Caudate nucleus (tissue), 63 donors: ENCODE measurements at places on chromosomes 4 and X.

GRCh38 chrX:826448-826847 lies 195.9 kb downstream of the SHOX start:
- no peak for DNase-seq

DNA sequence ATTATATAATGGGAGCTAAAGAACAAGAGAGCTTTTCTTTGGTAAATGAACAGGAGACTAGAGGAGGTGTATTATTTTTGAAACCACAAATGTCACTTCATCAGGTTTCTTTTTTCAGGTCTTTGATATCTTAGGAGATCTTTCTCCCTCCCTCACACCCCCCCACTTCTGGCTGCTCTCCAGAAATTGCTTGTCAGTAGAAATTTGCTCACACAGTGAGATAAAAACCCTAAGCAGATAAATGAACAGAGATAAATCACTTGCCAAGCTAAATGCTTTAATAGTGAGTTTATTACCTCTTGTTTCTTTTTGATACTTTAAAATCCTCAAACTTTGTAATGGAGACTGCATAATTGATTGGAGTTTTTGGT lies 421.2 kb upstream of the TENM3 start:
- DNase-seq = no peak

DNA sequence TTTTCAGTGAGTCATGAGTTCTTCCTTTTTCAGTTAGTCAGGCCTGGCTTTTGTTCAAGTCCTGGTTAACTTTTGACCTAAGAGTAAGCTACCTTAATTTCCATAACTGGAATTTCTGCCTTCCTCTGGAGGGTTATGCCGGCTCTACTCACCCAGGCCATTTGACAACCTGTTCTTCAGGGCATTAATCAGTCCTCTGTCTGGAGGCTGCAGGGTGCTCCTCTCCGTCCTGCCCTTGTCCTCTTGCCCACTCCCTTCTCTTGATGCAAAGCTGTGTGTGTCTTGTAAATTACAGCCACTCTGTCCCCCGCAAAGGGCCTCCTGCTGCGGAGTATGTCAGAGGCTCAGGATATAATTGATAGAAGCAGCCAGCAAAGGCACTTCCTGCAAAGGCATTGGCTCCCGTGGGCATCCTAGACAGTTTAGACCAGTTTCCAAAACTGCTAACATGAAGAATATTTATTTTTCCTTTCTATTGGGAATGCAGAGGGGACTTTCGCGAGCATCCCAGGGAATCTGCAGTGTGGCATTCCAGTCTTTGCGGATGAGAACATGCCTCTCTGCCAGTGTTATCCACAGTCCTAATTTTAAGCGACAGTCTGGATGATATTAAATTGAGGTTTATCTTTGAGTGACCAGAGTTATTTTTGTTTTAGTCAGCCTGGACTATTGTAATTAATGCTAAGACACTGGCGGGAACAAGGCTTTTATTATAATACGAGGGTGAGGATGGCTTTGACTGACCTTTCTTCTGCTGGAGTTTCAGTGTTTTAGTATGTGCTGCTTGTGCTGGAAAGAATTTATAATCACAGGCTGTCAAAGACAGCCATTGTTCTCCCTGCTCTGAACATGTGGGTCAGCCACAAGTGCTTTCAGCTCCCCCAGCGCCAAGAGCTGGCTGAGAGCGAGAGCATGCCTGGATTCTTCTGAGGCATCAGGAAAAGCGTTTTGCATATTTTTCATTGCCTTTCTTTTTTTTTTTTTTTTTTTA lies 74.2 kb downstream of the LIMCH1 start:
- DNase-seq = no peak

GRCh38 chr4:52825460-52826090 lies 36.5 kb upstream of the RASL11B start:
- no peak for DNase-seq

DNA sequence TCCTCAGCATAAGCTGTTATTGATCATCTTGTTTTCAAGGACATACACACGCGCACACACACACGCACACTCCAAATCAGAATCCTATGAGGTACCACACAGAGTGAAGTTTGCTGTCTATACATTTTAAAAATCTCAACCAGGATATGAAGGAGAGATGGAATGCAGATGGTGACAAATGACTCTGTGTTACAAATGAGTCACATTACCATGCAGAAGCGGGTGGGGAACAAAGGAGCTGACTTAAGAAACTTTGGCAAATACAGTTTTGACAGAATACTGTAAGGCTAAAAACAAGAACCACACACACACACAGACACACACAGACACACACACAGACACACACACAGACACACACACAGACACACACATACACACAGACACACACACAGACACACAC lies 81.7 kb downstream of the RELL1 start:
- DNase-seq = no peak

DNA sequence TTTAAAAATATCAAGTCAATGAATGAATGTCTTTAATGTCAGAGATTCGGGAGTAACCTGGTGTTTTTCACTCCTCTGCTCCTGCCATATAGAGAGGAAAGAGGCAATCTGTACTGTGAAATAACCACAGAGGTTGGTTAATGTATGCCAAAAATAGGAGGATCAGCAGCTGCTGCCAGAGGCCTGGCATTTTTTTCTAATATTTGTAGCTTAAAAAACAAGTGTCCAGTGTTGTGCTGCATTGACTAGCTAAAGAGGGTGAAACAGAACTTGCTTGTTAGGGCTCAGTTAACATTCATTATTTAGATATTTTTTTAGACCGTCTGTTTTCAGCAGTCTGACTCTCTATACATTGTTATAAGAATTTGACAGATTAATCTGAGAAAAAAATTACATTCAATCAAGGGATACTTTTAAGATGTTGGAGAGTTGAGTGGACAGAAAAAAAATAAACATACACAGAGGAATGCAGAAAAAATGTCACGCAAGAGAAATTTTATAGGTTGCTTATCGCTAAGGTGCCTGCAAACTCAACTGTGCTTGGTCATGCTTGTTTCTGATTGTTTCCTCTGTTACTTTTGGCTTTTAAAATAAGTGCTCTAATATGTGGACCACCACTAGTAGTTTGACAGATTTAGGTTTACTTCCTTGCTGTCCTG lies 392.3 kb upstream of the GALNT7 start:
- no peak for DNase-seq

DNA sequence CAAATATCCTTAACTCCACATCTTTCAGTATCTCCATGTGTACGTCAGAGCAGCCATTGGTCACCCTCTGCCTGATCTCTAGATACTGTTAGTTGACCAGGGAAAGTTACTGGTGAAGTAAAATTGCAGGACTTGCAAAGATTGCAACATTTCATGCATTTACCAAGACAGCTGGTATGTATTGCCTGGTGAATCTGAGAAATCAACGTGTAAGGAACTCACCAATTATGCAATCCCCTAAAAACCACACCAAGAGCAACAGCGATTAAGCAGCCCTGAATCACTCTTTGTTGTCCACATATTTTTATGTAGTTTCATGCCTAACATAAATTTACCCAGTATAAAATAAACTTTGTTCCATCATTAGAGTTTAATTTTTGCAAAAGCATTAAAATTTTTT lies 271.2 kb downstream of the NLGN4X start:
- DNase-seq = no peak

GRCh38 chr4:111214371-111214770 lies 591.5 kb upstream of the PITX2 start:
- DNase-seq = no peak

DNA sequence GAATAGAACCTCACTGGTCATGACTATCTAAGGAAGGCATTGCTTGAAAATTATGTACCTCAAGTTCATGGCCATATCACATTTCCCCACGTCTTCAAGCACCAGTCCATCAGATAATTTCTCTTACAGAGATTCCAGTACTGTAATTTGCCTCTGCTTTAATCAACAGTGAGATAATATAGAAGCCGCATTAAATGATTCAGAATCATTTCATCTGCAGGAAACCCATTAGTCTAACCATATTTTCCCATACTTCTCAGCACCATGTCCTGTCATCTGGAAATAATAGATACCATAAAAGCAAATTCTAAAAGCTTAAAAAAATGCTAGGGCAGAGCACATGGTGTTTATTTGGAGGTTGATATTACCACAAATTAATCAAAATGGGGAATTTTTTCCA lies 310.3 kb upstream of the SLIT2 start:
- DNase-seq = no peak

GRCh38 chr4:114603497-114603896 lies 4.9 kb downstream of the UGT8 start:
- DNase-seq = no peak

- DNase-seq = no peak
These were observed 100.3 kb upstream of the FAT1 start for GRCh38 chr4:186823989-186824388.

GRCh38 chr4:29560452-29560851 lies 1159.7 kb upstream of the PCDH7 start:
- no peak for DNase-seq

GRCh38 chr4:142322996-142323395 lies 523.1 kb downstream of the INPP4B start:
- DNase-seq = no peak

GRCh38 chr4:177323416-177323815 lies 13.7 kb downstream of the NEIL3 start:
- no peak for DNase-seq

GRCh38 chr4:41640906-41641305 lies 102.9 kb downstream of the LIMCH1 start:
- DNase-seq = no peak

DNA sequence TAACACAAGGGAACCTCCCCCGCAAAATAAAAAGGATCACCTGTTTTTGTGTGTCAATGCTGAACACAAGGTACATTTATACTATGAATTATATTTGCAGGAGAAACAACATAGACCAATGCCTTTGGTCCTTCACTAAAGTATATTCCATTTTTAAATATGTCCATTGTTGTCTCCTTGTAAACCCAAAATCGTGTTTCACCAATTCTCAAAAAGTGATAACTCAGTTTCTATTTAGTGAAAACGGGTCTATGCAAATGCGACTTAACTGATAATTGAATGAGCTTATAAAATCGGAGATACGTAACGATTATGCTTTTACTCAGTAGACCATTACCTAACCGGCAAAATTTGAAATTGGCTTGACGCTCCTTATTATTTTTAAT lies 2.1 kb downstream of the BRWD3 start:
- no peak for DNase-seq

- no peak for DNase-seq
These were observed 10.6 kb upstream of the SHOX start for GRCh38 chrX:619812-620531.

- DNase-seq = no peak
These were observed 548.7 kb downstream of the DACH2 start for GRCh38 chrX:86696951-86697350.

GRCh38 chr4:3183008-3183407 lies 66.0 kb upstream of the MSANTD1 start:
- no peak for DNase-seq

DNA sequence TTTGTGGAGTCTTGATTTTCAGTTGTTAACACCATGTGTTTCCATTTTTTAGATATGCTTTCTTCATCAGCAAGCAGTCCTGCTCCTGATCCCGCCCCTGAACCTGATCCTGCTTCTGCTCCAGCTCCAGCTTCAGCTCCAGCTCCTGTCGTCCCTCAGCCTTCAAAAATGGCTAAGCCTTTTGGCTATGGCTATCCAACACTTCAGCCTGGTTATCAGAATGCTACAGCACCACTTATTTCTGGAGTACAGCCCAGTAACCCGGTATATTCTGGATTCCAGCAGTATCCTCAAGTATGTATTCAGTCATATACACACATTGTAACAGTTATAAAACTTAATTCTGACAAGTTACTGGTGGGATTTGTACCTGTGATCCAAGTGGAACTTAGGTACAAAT lies 60.9 kb downstream of the SEC24B start:
- DNase-seq = no peak

GRCh38 chr4:10809905-10810304 lies 125.3 kb upstream of the CLNK start:
- no peak for DNase-seq

- no peak for DNase-seq
These were observed 35.0 kb downstream of the NUDT11 start for GRCh38 chrX:51461053-51462044.

DNA sequence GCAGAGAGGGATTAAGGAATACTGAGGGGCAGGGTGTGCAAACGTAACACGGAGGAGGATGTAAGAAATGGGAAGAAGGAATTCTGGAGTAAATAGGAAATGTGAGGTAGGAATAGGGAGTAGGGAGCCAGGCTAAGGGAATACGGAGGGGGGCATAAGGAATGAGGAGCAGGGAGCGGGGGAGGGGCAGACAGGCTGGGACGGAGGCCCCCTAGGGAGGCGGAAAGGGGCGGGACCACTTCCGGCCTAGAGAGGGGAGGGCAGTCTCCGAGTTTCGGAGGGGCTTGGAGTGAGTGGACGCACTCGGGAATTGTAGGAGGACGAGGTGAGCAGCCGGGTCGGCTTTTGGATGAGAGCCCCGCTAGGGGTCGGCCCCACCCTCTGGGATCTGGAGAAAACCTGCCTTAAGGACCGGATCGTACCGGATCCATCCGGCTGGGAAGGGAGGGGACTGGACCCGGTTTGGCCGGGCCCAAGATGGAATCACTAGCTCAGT lies 612 bp downstream of the MAGED2 start:
- peak; percentile 53 for DNase-seq

DNA sequence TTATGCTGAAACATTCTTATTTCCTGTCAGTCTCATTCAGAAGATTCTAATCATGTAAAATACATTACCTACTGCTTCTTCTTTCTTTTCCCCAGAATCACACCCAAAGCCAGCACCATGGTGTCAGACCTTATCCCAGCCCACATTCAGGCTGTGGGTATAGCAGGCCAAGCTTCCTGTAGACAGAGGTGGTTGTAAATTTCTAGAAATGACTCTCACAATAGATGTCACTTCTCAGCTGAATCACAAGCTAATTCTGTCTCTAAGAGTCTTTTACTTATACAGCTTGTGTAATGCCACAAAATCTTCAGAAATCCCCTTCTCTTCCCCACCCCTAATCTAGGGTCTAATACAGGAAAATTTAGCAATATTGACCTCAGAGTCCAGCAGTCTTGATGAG lies 239.6 kb downstream of the PARM1 start:
- no peak for DNase-seq

DNA sequence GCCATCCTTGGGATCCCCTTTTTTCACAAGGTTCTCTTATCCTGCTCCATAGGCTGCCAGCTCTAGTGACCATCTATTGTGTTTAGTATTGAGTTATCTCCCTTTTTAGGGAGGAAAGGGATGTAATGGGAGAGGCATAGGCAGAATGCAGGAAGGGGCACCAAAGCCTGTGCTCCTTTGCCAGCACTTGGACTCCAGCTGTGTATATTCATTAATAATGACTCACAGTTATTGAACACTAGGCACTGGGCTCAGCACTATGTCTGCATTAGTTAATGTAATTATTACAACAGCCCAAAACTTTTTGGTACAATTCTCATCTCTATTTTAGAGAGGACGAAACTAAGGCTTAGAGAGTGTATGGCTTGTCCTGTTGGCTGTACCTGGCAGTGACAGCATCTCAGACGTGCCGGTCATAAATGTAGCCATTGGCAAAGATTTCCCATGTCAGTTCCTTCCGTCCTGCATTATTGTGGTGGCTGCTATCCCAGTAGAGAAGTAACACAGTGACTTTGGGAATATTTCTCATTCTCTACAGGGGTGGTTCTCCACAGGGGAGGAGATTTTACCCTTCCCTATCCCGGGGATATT lies 90.3 kb downstream of the AFF1 start:
- no peak for DNase-seq

- DNase-seq = no peak
These were observed 100.9 kb downstream of the LCORL start for GRCh38 chr4:17920681-17921080.

- DNase-seq = no peak
These were observed 392 bp upstream of the UGT2A3 start for GRCh38 chr4:68951806-68952585.

- peak; percentile 29 for DNase-seq
These were observed 73.0 kb downstream of the AFF1 start for GRCh38 chr4:87007528-87008446.

GRCh38 chrX:6257025-6257424 lies 28.4 kb upstream of the NLGN4X start:
- DNase-seq = no peak
